ENCODE measurements at places on chromosomes 1 and 21.

- no peak for DNase-seq
Observed at GRCh38 chr1:201251851-201252430, 31.4 kb upstream of the PKP1 start.

- DNase-seq: no peak
Observed at GRCh38 chr21:16945580-16945979, 567.3 kb upstream of the CXADR start.

- no peak for DNase-seq
Observed at GRCh38 chr1:199545780-199546179, 481.7 kb upstream of the NR5A2 start.

DNA sequence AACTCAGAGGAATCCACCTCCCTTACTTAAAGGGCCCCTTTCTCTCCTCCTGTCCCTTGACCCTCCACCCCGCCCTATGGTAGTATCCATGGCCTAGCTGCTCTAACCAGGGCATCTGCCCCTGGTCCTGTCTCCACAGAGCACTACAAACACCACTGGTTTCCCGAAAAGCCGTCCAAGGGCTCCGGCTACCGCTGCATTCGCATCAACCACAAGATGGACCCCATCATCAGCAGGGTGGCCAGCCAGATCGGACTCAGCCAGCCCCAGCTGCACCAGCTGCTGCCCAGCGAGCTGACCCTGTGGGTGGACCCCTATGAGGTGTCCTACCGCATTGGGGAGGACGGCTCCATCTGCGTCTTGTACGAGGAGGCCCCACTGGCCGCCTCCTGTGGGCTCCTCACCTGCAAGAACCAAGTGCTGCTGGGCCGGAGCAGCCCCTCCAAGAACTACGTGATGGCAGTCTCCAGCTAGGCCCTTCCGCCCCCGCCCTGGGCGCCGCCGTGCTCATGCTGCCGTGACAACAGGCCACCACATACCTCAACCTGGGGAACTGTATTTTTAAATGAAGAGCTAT lies 1.7 kb downstream of the BTG2 start:
- DNase-seq: no peak

GRCh38 chr1:208108213-208108608 lies 136.0 kb downstream of the PLXNA2 start:
- DNase-seq: no peak

GRCh38 chr1:110241516-110241915 lies 31.4 kb downstream of the KCNC4 start:
- DNase-seq: no peak

DNA sequence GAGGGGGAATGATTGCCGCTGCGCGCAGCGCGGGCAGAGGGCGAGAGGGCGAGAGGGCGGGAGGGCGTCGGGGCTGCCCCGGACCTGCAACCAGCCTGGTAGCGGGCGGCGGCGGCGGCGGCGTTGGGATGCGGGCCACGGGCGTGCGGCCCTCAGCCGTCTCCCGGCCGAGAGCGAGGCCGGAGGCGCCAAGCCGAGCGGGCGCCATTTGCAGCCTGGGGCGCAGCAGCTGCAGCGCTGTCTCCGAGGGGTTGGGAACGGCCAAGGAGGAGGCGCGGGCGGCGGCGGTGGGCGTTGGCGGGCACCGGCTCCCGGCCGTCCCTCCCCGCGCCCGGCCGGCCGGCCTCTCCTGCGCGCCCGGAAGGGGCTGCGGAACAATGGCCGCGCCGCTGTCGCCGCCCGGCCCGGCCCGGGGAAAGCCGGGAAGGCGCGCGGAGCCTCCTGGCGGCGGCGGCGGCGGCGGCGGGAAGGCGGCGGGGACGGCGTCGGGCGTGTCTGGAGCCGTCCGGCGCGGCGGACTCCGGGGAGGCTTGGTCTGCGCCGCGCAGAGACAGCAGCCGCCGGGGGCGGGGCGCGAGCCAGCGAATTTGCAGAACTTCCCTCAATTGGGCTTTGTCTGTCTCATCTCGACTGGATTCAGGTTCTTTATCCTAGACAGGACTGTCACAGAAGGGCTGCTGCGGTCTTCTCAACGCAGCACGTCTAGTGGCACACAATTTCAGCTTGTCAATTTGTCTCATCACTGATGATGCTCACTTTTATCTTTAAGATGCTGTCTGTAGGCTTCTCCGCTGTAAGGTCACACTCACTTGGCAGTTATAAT lies 35.7 kb downstream of the ZBTB8B start:
- DNase-seq: peak; percentile 55

DNA sequence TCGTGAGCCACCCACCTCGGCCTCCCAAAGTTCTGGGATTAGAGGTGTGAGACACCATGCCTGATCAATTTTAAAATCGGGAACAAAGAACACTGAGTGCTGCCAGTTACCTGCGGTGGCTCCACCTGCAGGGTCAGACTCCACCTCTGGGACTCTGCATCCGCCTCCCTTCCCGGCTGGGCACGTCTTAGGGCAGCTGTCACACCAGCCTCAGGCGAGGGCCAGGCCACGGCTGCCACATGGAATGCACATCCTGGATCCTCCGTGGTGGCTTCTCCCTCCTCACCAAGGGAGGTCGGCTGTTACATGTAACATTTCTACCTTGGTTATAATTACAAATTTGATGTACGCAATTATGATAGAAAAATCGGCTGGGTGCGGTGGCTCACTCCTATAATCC lies 5.9 kb upstream of the MXRA8 start:
- no peak for DNase-seq

GRCh38 chr1:243849421-243850201 lies 432 bp downstream of the AKT3 start:
- no peak for DNase-seq

DNA sequence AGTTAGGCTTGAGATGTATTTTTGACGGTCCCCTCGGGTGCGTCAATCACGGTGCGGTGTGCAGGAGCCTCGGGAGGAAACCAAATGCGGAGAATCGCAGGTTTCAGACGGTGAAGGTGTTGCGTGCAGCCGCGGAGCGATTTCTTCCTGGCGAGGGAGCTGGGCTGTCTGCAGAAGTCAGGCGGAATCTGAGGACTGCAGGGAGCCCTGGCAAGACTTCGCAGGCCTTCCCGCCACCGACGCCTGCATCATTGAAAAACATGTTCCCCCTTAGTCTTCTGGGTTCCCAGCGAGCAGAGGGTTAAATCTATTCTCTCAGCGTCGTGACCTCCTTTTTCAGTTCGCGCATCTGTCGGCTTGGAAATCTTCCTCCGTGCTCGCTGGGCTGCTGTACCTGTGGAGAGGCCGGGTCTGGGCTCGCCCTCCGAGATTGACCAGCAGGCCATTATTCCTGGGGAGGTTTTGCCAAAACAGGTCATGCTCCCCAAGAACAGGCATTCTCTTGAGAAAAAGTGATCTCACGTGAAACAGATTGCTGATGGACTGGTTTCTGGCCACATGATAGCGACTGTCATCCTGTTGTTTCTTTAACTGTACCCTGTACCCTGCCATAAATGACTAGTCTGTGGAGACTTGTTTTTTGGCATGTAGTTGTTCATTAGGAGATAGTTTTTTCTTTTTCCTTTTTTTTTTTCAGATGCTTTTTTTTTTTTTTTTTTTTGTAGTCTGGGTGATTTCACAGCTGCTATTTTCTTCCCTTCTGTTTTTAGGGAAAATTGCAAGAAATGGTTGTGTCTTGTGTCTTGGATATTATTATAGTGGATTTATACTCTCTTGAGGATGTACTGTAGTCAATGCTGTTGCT lies 894 bp downstream of the EPB41 start:
- DNase-seq: no peak

DNA sequence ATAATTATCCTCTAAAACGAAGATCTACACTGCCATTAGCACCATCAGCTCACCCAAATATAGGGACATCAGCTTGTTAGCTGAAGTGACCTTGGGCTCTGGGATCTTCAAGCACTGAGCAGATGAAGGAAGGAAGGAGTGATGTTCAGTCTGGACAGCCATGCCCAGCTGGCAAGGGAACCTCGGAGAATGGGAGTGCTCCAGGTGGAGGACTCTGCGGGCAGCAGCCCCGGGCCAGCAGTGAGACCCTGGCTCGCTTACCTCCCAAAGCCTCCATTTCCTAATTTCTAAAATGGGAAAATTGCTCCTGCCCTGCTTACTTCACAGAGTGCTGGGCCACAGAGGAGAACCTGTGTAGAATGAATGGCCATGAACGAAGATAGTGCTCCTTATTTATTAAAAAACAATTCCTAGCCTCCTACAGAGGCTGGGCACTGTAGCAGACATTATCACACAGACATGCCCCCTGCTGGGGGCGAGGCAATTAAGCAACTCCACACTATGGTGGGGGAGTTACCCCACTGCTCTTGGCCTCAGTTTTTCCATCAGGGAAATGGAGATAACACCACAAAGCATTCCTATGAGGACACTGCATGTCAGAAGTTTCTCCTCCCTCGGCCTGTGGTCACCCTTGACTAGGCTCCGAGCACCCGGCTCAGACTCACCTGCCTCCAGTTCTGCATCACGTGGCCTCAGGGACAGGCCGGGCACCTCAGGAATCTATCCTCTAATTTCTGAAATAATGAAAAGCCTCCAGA lies 117.6 kb downstream of the KCNN3 start:
- DNase-seq: no peak

- DNase-seq: no peak
Observed at GRCh38 chr1:25026730-25027450, 96.8 kb upstream of the RUNX3 start.

- no peak for DNase-seq
Observed at GRCh38 chr1:245434280-245434679, 279.5 kb downstream of the KIF26B start.

- no peak for DNase-seq
Observed at GRCh38 chr1:52366517-52366827, 467 bp upstream of the CC2D1B start.

DNA sequence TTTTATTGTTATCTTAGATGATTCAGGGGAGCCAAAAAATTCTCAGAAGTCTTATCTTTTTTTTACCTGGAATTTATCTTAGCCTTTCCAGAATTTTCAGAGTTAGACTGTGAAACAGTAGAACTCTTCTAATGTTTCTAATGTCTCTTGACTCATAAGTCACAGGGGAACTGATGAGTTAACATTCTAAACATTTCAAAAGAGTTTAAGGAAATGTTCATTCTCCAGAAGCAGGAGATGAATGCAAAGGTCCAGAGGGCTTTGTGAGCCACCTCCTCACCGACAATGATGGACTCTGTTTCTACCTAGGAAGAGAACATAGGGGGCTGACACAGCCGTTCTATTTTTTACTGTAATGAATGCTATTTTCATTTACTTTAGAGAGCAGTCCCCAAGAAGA lies 157.5 kb downstream of the BRINP2 start:
- no peak for DNase-seq

DNA sequence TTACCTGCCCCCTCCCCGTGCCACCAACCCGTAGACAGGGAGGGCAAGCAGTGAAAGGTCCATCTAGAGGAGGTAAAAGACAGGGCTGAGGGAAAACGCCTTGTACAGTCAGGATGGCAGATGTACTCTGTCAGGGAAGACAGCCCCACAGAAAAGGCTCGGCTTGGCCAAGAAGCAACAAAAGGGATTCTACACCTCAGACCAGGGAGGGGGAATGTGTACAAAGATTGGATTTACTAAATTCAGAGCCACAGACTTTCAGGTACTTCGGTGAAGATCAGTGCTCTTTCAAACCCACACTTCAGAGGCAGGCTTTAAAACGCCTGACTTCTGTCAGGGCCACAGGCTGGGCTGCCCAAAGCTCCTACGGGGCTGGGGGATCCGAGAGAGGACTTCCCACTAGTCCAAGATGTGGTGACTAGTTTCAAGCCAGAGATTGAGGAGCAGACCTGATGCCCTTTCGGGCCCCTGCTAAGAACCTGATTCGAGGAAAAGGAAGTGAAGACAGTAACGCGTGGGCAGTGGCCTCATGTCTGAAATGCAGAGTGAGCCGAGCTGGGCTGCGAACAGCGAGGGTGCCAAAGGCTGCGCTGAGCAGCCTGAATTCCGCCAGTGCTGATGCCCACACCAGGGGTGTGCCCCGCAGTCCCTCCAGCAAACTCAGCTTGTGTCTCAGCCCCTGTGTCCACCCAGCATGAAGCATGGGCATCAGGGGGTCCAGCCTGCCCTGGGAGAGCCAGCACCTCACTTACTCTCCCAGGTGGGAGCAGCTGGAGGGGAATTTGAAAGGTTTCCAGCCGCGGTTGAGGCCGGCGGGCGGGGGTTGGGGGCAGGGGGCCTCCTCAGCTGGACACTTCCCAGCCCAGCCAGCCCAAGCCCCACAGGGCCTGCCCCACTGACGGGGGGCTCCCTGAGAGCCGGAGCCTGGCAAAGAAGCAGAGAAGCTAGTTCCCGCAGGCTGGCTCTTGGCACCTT lies 36.2 kb downstream of the KIAA1614 start:
- no peak for DNase-seq

DNA sequence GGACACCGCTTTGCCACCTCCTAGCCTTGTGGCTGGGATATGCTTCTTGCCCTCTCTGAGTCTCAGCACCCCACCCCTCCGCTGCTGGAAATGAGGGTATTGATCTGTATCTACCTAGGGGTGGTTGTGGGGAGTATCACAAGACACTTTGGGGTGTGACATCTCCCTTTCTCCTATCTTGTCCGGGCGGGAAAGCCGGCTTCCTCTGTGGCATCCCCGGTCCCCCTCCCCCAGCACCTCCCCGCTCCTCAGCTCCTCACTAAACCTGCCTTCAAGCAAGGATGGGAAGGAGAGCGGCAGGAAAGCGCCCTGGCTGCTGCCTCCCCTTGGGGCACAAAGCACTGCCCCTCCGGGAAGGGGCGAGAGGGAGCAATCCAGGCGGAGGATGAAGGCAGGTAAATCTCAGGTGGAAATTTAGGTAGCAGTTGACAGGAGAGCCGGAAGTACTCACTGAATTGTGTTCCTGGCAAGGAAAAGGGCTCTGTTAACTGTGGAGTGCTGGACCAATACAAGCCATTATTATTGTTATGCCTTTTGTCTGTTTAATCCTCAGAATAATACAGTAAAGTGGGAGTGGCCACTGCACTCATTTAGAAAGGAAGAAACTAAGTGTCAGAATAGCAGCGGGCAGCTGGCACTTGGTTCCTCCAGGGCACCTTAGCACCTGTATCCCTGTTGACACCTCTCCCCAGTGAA lies 49.0 kb upstream of the LRP8 start:
- no peak for DNase-seq

GRCh38 chr21:36425286-36425685 lies 40.1 kb downstream of the CHAF1B start:
- no peak for DNase-seq

GRCh38 chr1:242784084-242784483 lies 259.6 kb upstream of the PLD5 start:
- DNase-seq: peak; percentile 74

DNA sequence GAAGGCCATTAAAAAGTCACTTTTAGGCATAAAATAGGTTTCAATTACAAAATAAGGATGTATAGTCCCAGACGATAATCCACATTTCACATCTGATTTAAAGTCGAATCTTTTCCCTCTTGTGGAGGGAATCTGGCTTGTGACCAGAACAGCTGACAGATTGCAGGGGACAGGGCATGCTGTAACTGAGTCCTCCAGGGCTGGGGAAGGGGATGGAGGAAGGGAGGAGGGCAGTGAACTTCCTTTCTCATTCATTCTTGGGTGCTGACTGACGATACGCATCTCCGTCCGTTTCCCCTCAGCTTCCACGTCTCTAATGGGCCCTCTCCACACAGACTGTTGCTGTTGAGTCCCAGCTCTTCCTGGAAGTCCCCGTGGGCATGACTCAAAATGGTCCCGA lies 108.1 kb upstream of the CSF3R start:
- DNase-seq: no peak

- DNase-seq: no peak
Observed at GRCh38 chr1:234168061-234168724, 205.1 kb upstream of the COA6 start.

- peak; percentile 23 for DNase-seq
Observed at GRCh38 chr1:84721152-84721551, 30.9 kb upstream of the SSX2IP start.

GRCh38 chr1:70504821-70505193 lies 93.7 kb downstream of the CTH start:
- DNase-seq: no peak

- DNase-seq: no peak
Observed at GRCh38 chr1:214386747-214387146, 105.8 kb downstream of the SMYD2 start.

- no peak for DNase-seq
Observed at GRCh38 chr21:16059981-16060380, 330.2 kb downstream of the USP25 start.
